Hepatocyte (in vitro differentiated cells): ENCODE measurements at places on chromosomes 2 and 18. TPM values are rescaled to one million over a fixed set of nuclear protein-coding genes. Genes with fewer than 3 reads are reported as not detected.

Gene NPPC
- not detected in 2 replicates for total RNA-seq

Gene TCF4
- 57.8 and 65.2 TPM in 2 replicates for total RNA-seq

Gene RNF125
- 1.1 and 2.1 TPM in 2 replicates for total RNA-seq

Gene C2orf66
- total RNA-seq, result 0.07 TPM in 1 of 2 replicates, not detected in the other

Gene IL1RL1
- 13.1 and 15.6 TPM in 2 replicates for total RNA-seq

Gene ABHD3
- 51.6 and 60.1 TPM in 2 replicates for total RNA-seq

Gene C2orf72
- 108 and 112 TPM in 2 replicates for total RNA-seq

DNA sequence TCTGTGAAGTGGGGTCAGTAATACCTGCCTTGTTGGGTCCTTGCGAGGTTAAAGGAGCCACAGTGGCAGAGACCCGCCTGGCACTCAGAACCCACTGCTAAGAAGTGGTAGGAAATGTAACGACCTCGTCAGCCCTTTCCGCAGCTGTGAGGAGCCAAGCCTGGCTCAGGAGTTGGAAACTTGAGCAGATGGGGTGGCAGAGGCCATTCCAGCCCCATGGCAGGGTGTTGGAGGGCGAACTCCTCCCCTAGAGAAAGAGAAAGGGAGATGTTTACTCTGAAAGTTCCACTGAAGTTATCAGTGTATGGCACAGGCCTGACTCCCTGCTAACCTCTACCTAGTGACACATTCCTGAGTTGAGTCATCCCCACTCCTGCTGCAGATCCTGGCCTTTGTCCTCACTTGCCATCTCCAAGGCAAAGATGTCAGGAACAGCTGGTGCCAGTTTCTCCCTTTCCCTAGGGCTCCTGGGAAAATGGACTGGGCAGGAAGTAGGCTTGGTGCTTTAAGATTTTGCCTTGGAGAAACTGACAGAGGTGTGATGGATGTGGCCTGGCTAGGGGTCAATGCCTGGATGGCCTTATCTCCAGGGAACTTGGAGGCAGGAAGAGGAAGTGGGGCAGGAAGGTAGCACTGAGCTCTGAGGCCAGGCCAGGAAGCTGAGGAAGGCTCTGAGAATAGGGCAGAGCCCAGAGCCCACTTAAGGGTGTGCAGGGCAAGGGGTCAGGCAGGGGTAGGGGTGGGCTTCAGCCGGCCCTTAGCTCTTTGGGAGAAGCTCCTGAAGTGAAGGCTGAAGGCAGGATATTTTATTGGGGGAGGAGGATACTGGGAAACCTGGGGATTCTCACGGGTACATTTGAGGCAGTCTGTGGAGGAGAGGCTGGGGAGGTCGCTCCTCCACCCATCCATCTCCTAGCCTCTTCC, 888 bp downstream of the VAMP5 start:
- peak overlapping the region; percentile 3 for H3K4me3 ChIP-seq
- H3K4me1 ChIP-seq, result peaks cover 25% of the 10 kb centered on the region
- no peaks in the 10 kb centered on the region for H3K27me3 ChIP-seq
- DNase-seq, result peak; percentile 83
- no peaks in the 10 kb centered on the region for H3K36me3 ChIP-seq

- no peak overlapping the region for H3K27ac ChIP-seq
- H3K4me3 ChIP-seq, result no peak overlapping the region
- DNase-seq, result no peak
- H3K36me3 ChIP-seq, result no peaks in the 10 kb centered on the region
- H3K4me1 ChIP-seq, result no peaks in the 10 kb centered on the region
- no peaks in the 10 kb centered on the region for H3K27me3 ChIP-seq
These were observed 60.1 kb downstream of the SLC66A3 start for GRCh38 chr2:11215407-11215806.

GRCh38 chr2:155502766-155503165, 804.3 kb downstream of the KCNJ3 start:
- H3K36me3 ChIP-seq, result no peaks in the 10 kb centered on the region
- no peaks in the 10 kb centered on the region for H3K4me1 ChIP-seq
- no peak overlapping the region for H3K4me3 ChIP-seq
- no peak overlapping the region for H3K27ac ChIP-seq

- H3K36me3 ChIP-seq, result no peaks in the 10 kb centered on the region
- no peak for DNase-seq
- H3K27ac ChIP-seq, result no peak overlapping the region
These were observed 45.0 kb downstream of the FAP start for GRCh38 chr2:162198239-162198638.

DNA sequence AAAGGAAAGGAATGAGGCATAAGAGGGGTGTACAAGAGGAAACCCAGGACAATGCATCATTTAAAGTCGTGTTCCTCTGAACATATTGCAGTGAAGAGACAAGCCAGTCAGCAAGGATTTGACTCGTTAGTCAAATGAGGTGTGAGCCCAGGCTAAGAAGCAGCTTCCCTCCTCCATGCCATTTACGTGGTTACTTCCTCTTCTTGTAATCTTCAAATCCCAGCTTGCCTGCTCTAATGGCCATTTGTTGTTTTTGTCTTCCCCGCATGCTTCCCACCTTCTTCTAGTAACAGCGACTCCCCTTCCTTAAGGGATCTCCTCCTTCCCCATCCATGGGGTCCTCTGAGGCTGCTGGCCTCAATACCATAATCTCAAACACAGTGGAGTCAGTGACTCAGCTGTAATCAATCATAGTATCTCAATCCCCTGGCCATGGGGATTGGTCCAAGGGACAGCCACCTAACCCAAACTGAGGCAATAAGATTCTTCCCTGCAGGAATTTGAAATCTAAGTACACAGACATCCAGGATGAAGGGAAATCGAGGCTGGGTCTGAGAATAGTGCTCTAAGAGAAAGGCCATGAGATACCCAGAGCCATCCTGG, 37.6 kb downstream of the SLC14A1 start:
- no peaks in the 10 kb centered on the region for H3K27me3 ChIP-seq
- no peaks in the 10 kb centered on the region for H3K4me1 ChIP-seq
- no peaks in the 10 kb centered on the region for H3K36me3 ChIP-seq
- no peak overlapping the region for H3K4me3 ChIP-seq
- DNase-seq, result no peak

- H3K4me1 ChIP-seq, result peaks cover 25% of the 10 kb centered on the region
- no peak for DNase-seq
- no peaks in the 10 kb centered on the region for H3K36me3 ChIP-seq
- H3K27me3 ChIP-seq, result no peaks in the 10 kb centered on the region
- H3K4me3 ChIP-seq, result no peak overlapping the region
- peak overlapping the region; percentile 4 for H3K27ac ChIP-seq
These were observed 564.4 kb downstream of the ZEB2 start for GRCh38 chr2:143955401-143956065.

- H3K27me3 ChIP-seq, result no peaks in the 10 kb centered on the region
- H3K36me3 ChIP-seq, result no peaks in the 10 kb centered on the region
- no peaks in the 10 kb centered on the region for H3K4me1 ChIP-seq
- H3K4me3 ChIP-seq, result no peak overlapping the region
- no peak for DNase-seq
These were observed 70.9 kb upstream of the EML6 start for GRCh38 chr2:54652540-54652939.

DNA sequence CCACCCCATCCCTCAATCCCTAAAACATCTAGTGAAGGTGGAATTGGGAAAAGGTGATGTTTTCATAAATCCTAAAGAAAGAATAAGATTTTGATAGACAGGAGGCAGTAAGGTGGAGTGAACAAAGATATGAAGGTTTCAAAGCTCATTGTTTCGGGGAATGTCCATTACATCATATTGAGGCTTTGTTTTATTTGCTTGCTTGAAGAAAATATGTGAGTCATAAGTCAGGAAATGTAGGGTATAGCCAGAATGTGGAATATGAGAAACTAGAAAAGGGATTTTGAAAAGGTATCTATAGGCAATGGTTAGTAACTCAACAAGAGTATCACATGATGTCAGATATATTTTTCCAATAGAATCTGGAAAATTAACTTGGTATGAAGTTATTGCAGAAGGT, 1178.5 kb upstream of the ACVR2A start:
- H3K27ac ChIP-seq, result no peak overlapping the region
- H3K4me1 ChIP-seq, result no peaks in the 10 kb centered on the region
- H3K4me3 ChIP-seq, result no peak overlapping the region
- no peaks in the 10 kb centered on the region for H3K27me3 ChIP-seq
- H3K36me3 ChIP-seq, result no peaks in the 10 kb centered on the region

DNA sequence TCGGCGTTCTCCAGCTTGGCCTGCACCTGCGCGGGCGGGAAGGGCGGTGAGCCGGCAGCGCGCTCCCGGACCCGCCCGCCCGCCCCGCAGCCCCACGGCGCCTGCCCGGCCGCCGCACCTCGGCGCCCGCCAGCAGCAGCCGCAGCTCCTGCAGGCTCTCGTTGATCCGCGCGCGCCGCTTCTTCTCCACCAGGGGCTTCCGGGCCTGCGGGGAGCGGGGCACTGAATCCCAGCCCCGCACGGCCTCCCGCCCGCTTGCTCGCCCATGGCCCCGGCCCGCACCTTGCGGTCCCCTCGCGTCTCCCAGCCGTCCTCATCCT, 335 bp downstream of the HES6 start:
- peak overlapping the region; percentile 79 for H3K4me3 ChIP-seq
- no peaks in the 10 kb centered on the region for H3K36me3 ChIP-seq
- DNase-seq, result peak; percentile 59

GRCh38 chr2:200786423-200786822, 25.3 kb upstream of the BZW1 start:
- peaks cover 8% of the 10 kb centered on the region for H3K4me1 ChIP-seq

DNA sequence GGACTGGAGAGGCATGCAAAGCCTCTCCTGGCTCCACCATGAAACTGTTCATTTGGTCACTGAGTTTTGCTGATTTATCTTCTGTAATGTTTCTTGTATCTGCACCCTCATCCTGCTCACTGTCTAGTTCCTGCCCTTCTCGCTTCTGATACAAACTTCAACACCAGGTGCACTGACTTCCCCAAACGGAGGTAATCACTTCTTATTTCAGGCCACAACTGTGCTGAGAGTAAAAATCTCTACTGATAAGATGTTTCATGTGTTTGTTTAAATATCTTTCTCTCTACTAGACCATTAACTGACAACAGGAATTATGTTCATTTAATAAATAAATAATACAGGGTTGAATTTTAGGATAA, 10.9 kb upstream of the NT5C1B start:
- no peak overlapping the region for H3K4me3 ChIP-seq
- no peak overlapping the region for H3K27ac ChIP-seq

DNA sequence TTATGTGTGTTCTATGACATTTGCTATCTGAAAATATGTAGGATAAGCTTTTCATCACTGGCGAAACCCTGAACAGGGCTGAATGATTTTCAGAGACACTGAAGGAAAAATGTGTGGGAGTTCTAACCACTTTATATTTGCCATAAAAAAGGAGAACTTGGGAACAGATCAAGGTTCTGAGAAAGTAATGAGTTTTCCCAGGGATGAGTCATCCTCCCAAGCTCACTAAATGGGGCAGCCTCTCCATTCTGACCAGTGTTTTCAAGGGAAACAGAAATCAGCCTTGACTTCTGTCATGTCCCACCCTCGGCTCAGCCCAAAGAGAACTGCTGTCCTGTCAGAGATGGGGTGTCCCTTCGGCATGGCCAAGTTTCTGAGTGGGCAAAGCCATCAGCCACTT, 2109.8 kb upstream of the CELF4 start:
- DNase-seq, result peak; percentile 36
- no peak overlapping the region for H3K27ac ChIP-seq
- no peaks in the 10 kb centered on the region for H3K4me1 ChIP-seq
- no peaks in the 10 kb centered on the region for H3K36me3 ChIP-seq
- H3K4me3 ChIP-seq, result no peak overlapping the region
- no peaks in the 10 kb centered on the region for H3K27me3 ChIP-seq

- DNase-seq, result no peak
- H3K27me3 ChIP-seq, result no peaks in the 10 kb centered on the region
- H3K4me3 ChIP-seq, result no peak overlapping the region
- no peaks in the 10 kb centered on the region for H3K36me3 ChIP-seq
- peak overlapping the region; percentile 89 for H3K27ac ChIP-seq
These were observed 267.7 kb downstream of the ALPK2 start for GRCh38 chr18:58361212-58361611.

GRCh38 chr18:78995740-78996395, 16.2 kb downstream of the SALL3 start:
- H3K4me3 ChIP-seq, result no peak overlapping the region
- H3K4me1 ChIP-seq, result no peaks in the 10 kb centered on the region
- H3K27me3 ChIP-seq, result no peaks in the 10 kb centered on the region
- no peak overlapping the region for H3K27ac ChIP-seq
- H3K36me3 ChIP-seq, result no peaks in the 10 kb centered on the region

- no peak for DNase-seq
- H3K27me3 ChIP-seq, result no peaks in the 10 kb centered on the region
- H3K4me1 ChIP-seq, result peaks cover under 1% of the 10 kb centered on the region
- no peak overlapping the region for H3K27ac ChIP-seq
- no peak overlapping the region for H3K4me3 ChIP-seq
These were observed 11.5 kb upstream of the ASB1 start for GRCh38 chr2:238415036-238415764.

DNA sequence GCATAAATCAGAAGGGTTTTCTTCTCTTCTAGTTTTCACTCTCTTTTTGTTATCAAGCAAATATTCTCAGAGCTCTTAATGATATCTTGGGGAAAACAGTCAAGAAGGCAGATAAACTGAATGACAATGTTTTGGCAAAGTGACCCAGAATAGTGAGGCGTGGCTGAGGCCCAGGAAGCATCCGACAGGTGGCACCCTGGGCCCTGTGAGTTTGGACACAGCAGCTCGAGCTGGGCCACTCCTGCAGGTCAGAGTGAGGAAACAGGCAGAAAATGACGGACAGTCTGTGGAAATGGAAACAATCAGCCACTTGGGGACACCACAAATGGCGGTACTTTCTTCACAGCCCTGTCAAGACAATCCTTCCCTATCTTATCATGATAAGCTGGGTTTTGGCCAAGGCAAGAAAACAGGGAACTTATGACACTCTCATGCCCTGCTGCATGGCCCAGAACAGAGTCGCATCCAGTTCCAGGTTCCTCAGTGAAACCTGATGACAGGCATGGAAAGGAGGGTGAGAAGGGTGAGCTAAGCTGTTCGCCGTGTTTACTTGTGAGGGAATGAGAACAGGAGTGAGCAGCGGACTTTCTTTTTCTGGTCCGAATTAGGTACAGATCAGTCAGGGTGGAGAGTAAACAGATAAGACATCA, 32.1 kb downstream of the MRPL44 start:
- H3K27ac ChIP-seq, result no peak overlapping the region
- no peaks in the 10 kb centered on the region for H3K36me3 ChIP-seq
- peaks cover 6% of the 10 kb centered on the region for H3K4me1 ChIP-seq
- no peak overlapping the region for H3K4me3 ChIP-seq
- H3K27me3 ChIP-seq, result no peaks in the 10 kb centered on the region

DNA sequence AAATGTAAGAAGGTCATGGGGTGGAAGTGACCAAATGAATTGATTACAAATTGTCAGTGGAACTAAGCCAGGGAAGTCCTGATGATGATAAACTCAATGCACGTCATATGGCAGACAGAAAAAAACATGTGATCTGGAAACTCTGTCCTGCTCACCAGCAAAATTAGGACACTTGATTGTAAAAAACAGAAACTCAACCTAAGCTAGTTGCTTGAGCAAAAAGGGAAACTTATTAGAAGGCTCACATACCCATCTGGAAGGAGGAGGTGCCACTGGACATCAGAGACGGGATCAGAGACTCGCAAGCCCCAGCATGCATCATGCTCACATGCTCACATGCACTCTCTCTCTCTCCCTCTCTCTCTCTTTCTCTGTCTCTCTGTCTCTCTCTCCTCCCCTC, 96.8 kb downstream of the SP3 start:
- no peak overlapping the region for H3K4me3 ChIP-seq
- no peaks in the 10 kb centered on the region for H3K27me3 ChIP-seq
- peaks cover 6% of the 10 kb centered on the region for H3K4me1 ChIP-seq
- no peaks in the 10 kb centered on the region for H3K36me3 ChIP-seq

- H3K36me3 ChIP-seq, result no peaks in the 10 kb centered on the region
- H3K4me1 ChIP-seq, result no peaks in the 10 kb centered on the region
- H3K27me3 ChIP-seq, result no peaks in the 10 kb centered on the region
- no peak overlapping the region for H3K4me3 ChIP-seq
- H3K27ac ChIP-seq, result no peak overlapping the region
These were observed 451.7 kb upstream of the HS6ST1 start for GRCh38 chr2:128770143-128771085.
